ENCODE measurements at places on chromosomes 12 and 14.

GRCh38 chr12:31560516-31560915, 30.4 kb downstream of the DENND5B start:
- DNase-seq, result no peak

GRCh38 chr12:122126713-122127597, 47.1 kb downstream of the IL31 start:
- DNase-seq, result no peak

DNA sequence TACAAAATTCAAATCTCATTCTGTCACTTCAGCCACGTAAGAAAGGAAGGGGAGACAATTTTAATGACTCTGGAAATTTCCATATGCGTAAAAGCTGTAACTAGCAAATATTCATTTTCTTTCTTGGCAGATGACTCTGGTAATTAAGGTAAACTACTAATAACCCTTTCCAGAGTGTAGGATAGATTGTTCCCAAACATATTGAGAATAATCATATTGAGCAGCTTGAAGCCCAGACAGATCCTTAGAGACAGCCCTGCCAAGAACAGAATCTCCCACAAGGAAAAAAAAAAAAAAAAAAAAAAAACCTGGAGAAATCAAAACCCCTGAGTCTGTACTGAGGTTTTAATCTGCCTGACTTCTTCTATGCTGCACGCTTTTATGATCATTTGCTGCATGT, 163.6 kb upstream of the TMPO start:
- DNase-seq, result no peak

DNA sequence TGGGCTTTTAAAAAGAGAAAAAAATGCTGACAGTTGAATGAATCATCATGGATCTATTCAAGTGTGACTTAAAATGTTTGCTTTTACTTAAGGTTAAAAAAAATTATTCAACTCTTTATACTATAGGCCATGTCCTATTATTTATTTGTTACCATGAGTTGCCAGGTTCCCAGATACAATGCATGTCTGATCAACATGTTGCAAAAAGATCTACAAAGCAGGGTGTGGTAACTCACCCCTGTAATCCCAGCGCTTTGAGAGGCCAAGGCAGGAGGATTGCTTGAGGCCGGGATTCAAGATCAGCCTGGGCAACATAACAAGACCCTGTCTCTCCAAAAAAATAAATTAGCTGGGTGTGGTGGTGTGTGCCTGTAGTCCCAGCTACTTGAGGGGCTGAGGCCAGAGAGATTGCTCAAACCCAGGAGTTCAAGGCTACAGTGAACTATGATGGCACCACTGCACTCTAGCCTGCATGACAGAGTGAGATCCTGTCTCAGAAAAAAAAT, 460.8 kb downstream of the BCAT1 start:
- DNase-seq, result no peak

DNA sequence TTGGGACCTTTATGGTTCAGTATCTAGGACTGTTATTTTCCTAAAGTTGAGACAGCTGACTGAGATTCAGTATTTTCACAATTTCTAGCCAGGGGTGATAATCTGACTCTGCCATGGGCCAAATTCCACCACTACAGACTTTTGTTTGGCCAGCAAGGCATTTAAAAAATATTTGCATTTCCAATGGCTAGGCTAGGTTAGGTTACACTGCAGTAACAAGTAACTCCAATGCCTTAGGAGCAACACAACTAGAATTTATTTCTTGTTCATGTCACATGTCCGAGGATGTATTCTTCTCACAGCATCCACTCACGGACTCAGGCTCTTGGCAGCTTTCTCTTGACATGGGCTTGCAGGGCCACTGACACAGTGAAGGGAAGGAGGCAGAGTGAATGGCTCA, 83.0 kb downstream of the CPSF2 start:
- DNase-seq, result no peak

GRCh38 chr12:26197832-26198231, 2.5 kb downstream of the SSPN start:
- DNase-seq, result no peak

- no peak for DNase-seq
Observed at GRCh38 chr14:75313294-75313693, 34.7 kb downstream of the FOS start.

DNA sequence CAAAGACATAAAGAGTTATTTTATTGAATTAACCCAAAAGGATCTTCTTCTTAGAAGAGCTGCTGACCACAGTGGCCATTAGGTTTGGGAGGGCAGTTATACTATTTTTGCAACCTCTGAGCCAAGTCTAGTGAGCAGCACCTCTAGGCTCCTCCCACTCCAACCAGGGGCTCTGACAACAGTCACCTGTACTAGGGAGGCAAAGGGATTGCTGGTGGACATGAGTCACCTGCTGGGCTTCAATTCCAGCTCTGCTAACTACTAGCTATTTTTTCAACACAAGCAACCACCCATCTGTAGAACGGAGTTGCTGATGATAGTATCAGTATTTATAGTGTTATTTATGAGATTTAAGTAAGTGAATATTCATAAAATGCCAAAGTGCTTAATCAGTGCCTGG, 166.0 kb downstream of the KLHL28 start:
- no peak for DNase-seq

All from NCI-H2081 treated with DMSO at 0.1 percent for 48 hours (cell line).